ENCODE measurements at places on chromosomes 2 and 18.

GRCh38 chr2:10400568-10400977, 47.6 kb downstream of the ODC1 start:
- DNase-seq, result peak; percentile 46

DNA sequence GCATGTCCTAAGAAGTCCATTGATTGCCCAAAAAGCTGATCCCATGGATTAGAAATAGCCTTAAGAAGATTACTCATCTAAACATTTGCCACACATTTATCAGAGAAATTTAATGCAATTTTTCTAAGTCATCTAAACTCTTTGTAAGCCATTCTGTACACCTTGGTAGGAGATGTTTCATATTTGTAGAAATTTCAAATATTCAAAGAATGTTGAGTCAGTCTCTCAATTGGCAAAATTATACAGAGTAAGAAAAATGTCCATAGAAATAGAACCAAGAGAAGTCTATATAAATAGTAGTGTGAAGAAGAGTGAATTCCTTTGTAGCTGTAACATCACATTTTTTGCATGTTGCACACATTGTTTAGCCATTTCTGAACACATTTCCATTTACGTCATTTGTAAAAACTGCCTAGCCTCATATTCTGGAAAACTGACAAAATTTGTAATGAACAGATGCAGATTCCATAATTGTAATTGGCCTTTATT, 128.6 kb downstream of the MSTN start:
- DNase-seq, result no peak

DNA sequence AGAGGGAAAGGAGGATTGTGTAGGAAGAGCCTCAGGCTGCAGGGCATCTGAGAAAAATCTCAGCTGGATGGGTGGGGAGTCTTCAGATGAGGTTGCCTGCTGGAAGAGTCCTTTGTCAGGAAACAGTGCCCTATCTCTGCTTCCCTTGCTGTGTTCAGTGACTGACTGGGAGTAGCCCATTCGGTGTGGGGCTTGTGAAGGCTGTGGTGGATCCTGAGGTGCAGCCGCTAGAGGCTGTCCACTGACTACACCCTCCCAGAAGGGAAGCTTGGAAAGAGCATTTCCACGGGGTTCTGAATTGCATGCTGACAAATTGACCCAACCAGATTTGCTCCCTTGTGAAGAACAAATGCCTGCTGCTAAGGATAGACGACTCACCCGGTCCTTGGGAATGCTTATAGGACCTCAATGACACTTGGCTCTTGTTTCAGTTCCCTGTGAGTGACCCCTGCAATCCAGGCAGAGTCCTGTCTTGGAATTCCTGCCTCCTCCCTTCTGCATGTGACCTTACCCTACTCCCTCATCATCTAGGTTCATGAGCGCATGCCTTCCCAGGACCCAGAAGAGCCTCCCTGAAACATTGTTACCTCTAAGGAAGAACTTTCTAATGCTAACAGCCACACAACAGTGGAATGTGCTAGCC, 109.7 kb upstream of the FAM136A start:
- DNase-seq, result no peak

DNA sequence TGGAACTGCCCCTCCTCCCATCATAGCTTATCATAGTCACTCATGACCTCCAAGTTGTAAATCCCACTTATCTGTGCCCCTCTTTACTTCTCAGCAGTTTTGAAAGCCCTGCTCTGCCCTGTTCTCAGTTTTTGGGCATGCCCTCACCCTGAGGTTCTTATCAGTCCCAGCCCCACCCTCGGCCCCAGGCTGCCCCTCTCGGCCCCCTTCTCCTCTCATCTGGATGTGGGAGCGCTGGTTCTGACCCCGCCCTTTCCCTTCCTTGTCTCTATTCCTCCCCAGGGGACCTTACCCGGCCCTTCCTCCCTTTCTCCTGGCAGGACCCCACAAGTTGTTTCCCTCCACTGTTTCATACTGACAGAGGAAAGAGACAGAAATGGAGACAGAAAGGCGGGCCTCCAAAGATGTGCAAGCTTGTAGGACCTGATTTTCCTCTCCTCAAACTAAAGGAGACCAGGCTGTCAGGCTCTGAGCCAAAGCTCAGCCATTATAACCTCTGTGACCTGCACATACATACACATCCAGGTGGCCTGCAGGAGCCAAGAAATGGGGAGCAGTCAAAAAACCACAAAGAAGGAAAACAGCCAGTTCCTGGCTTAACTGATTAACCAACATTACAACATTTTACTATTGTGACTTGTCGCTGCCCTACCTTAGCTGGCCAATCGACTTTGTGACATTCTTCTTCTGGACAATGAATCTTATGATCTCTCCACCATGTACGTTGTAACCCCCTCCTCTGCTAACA, 171.0 kb upstream of the HS6ST1 start:
- no peak for DNase-seq

All from GM10248 (cell line).